ENCODE measurements at places on chromosomes 3 and 15.

DNA sequence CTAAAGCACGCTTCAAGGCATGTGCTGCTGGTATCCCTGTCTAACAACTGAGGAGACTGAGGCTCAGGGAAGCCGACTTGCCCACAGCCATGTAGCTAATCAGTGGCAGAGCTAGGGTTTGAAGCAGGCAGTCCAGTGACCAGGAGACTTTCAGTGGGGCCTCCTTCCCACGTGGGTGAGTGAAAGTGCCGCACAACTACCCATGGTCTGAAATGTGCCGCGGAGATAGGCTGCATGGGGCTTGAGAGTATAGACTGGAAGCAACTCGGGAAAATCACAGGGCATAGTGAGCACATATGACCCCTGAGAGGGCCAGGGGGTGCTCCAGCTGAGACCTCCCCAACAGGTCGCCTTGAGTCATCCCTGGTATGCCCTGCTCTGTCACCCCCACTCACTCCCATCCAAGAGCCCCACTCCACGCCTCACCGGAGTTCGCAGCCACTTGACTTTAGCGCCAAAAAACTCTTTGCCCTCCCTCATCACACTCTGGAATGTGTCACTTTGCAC lies 19.1 kb downstream of the FAM174B start:
- peaks cover 43% of the 10 kb centered on the region for H3K4me1 ChIP-seq
- peak overlapping the region; percentile 94 for H3K27ac ChIP-seq
- H3K4me3 ChIP-seq = no peak overlapping the region
- H3K36me3 ChIP-seq = no peaks in the 10 kb centered on the region
- no peak for DNase-seq

DNA sequence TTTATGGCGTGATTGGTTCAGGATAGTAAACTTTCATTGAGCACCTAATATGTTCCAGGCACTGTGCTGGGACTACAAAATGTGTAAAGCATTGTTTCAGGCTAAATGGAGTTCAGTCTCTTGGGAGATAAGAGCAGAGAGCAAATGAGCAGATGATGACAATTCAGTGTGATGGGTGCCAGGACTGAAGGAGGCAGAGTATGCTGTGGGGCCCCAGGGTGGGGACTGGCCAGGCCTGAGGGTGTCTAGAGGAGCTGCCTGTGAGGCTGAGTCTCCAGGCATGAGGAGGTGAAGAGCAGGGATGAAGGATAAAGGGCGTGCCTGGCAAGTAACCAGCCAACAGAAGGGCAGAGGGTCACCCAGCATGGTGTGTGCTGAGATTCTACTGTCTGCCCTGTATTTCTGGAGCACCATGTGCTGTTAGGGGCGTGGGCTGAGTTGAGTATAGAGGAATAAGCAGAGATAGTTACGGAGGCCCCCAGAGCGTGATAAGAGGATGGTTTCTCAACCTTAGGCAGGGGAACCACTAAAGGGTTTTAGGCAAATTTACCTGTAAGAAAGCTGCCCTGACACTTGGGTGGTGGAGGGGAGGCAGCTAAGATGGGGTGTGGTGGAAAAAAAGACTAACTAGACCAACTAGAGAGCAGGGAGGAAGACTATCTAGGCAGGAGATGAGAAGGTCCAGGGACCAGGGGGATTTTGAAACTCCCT lies 38.5 kb downstream of the EPHB1 start:
- no peak for DNase-seq
- H3K4me3 ChIP-seq = no peak overlapping the region
- H3K36me3 ChIP-seq = no peaks in the 10 kb centered on the region
- H3K4me1 ChIP-seq = no peaks in the 10 kb centered on the region
- H3K27ac ChIP-seq = no peak overlapping the region

GRCh38 chr15:33671456-33671855 lies 296.8 kb upstream of the CHRM5 start:
- H3K27me3 ChIP-seq = peaks cover 51% of the 10 kb centered on the region
- no peak for DNase-seq
- H3K4me3 ChIP-seq = no peak overlapping the region
- no peaks in the 10 kb centered on the region for H3K36me3 ChIP-seq

GRCh38 chr15:63493436-63493835 lies 11.0 kb upstream of the USP3 start:
- no peaks in the 10 kb centered on the region for H3K36me3 ChIP-seq
- peak overlapping the region; percentile 2 for H3K27ac ChIP-seq
- DNase-seq = no peak
- peaks cover 7% of the 10 kb centered on the region for H3K4me1 ChIP-seq

- H3K4me1 ChIP-seq = no peaks in the 10 kb centered on the region
- DNase-seq = no peak
Measured at GRCh38 chr3:178795349-178795748, 259.1 kb downstream of the KCNMB2 start.

GRCh38 chr3:186053954-186054791 lies 54.7 kb downstream of the ETV5 start:
- no peak overlapping the region for H3K4me3 ChIP-seq
- no peaks in the 10 kb centered on the region for H3K27me3 ChIP-seq
- peaks cover 46% of the 10 kb centered on the region for H3K36me3 ChIP-seq
- no peaks in the 10 kb centered on the region for H3K4me1 ChIP-seq
- no peak overlapping the region for H3K27ac ChIP-seq

- peaks cover 68% of the 10 kb centered on the region for H3K36me3 ChIP-seq
- no peaks in the 10 kb centered on the region for H3K27me3 ChIP-seq
- H3K27ac ChIP-seq = no peak overlapping the region
Measured at GRCh38 chr3:45957586-45957985, 14.3 kb downstream of the CXCR6 start.

GRCh38 chr3:78140866-78141265 lies 1101.0 kb downstream of the ROBO2 start:
- H3K4me3 ChIP-seq = no peak overlapping the region
- H3K27me3 ChIP-seq = peaks cover under 1% of the 10 kb centered on the region
- H3K4me1 ChIP-seq = peaks cover 20% of the 10 kb centered on the region
- no peak overlapping the region for H3K27ac ChIP-seq

DNA sequence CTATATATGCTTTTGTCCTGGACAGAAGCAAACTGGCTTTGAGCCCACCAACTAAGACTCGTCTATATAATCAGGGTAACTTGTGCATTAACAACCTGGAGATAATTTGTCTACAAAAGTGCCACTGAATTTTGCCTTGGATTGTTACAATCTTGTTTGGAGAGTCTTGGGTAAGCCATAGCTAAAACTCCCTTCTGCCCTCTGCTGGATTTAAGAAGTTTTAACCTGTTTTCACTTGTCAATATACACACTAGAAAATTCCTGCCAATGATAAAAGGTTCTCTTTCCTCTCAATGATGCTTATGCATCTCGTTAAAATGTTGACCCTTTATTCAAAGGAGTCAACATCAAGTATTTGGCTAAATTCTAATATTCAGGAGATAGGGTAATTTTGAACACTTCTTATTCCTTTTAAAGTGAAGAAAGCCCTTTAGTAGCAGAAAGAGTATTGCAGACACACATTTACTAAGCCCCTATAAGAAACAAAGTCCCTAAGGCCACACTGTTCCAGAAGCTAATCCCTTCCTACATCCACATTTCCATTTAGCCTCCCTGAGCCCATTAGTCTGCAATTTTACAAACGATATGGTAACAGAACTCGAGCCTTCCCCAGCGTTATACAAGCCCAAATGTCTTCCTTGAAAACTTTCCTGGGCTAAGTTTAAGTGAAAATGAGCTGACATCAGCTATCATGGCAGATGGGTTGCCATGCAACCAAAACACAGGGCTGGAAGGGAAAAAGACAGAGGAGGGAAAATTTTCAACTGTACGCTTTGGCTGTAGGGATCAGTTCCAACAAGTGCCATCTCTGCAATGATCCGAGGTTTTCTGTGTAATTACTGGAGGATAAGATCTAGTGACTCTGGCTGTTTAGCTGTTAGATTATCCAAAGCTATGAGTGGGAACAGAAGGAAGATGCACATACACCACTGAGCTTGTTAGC lies 75.9 kb upstream of the FGF12 start:
- H3K27ac ChIP-seq = no peak overlapping the region
- no peak for DNase-seq
- H3K36me3 ChIP-seq = peaks cover 7% of the 10 kb centered on the region
- H3K4me1 ChIP-seq = no peaks in the 10 kb centered on the region

DNA sequence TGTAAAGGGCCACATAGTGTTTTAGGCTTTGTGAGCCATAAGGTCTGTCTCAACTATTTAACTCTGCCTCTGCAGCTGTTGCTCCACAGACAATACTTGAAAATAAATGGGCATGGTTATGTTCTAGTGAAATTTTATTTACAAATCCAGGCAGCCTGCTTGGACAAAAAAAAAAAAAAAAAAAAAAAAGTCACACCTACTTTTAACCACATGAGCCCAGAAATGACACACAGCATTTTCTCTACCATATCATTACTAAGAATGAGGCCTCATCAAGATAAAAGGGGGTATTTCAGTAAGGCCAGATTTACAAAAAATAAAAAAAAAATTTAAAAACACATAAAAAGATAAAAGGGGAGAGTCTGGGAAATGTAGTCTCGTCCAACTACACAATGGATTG lies 1.7 kb upstream of the NGLY1 start:
- peaks cover 4% of the 10 kb centered on the region for H3K36me3 ChIP-seq
- peaks cover 42% of the 10 kb centered on the region for H3K4me1 ChIP-seq
- no peaks in the 10 kb centered on the region for H3K27me3 ChIP-seq
- H3K4me3 ChIP-seq = peak overlapping the region; percentile 80
- no peak for DNase-seq

DNA sequence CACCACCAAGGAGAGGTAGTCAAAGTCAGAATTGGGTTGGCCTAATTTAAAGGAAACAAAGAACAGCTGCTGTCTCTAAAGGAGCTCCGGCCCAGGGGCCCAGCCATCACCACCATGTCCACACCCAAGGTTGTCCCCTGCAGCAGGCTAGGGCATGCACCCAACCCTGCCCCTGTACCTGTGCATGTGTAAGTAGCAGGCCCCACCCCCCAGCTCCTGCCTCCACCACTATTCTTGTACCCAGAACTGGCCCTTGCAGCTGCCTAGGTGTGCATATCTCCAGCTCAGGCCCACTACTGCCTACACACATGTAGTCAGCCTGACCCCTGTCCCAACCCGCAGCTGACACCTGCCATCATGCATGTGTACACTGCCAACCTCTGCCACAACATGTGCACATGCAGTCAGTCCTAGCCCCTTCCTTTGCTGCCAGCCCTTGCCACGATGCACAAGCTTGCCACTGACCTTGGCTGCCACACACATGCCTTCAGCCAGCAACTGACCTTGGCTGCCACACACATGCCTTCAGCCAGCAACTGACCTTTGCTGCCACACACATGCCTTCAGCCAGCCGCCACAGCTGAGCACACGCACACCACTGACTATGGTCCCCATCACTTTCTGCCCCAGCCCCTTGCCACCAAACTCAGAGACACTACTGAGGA lies 39.7 kb downstream of the FGF12 start:
- H3K36me3 ChIP-seq = no peaks in the 10 kb centered on the region
- no peaks in the 10 kb centered on the region for H3K27me3 ChIP-seq

GRCh38 chr15:62765916-62766315 lies 276.6 kb upstream of the TPM1 start:
- H3K27me3 ChIP-seq = no peaks in the 10 kb centered on the region
- H3K27ac ChIP-seq = no peak overlapping the region
- H3K4me1 ChIP-seq = peaks cover 2% of the 10 kb centered on the region
- no peak for DNase-seq

GRCh38 chr3:15633766-15634598 lies 32.4 kb downstream of the BTD start:
- peak overlapping the region; percentile 10 for H3K4me3 ChIP-seq
- peak overlapping the region; percentile 96 for H3K27ac ChIP-seq
- H3K36me3 ChIP-seq = no peaks in the 10 kb centered on the region
- DNase-seq = no peak

DNA sequence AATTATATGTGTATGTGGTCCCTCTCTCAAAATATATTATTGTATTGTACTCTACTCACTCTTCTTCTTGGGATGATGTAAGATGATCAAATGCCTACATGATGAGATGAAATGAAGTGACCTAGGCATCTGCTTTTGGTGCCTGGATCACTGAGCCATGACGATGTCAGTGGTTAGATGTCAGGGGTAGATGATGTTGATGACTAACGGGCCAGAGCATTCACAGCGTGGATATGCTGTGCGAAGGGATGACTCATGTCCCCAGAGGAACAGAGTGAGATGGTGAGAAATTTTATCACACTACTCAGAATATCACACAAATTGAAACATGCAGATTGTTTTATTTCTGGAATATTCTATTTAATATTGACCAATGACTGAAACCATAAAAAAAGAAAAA lies 233.9 kb upstream of the CADM2 start:
- no peaks in the 10 kb centered on the region for H3K36me3 ChIP-seq
- H3K27ac ChIP-seq = no peak overlapping the region
- no peaks in the 10 kb centered on the region for H3K27me3 ChIP-seq
- H3K4me1 ChIP-seq = peaks cover 7% of the 10 kb centered on the region
- no peak overlapping the region for H3K4me3 ChIP-seq

GRCh38 chr3:68996356-68996995 lies 17.0 kb downstream of the EOGT start:
- no peak for DNase-seq
- H3K4me1 ChIP-seq = peaks cover 26% of the 10 kb centered on the region
- peaks cover 50% of the 10 kb centered on the region for H3K36me3 ChIP-seq

GRCh38 chr15:100115711-100116090 lies 226.1 kb downstream of the ADAMTS17 start:
- H3K36me3 ChIP-seq = no peaks in the 10 kb centered on the region
- DNase-seq = no peak
- no peak overlapping the region for H3K27ac ChIP-seq
- peaks cover 43% of the 10 kb centered on the region for H3K4me1 ChIP-seq
- H3K27me3 ChIP-seq = no peaks in the 10 kb centered on the region
- no peak overlapping the region for H3K4me3 ChIP-seq

- H3K4me1 ChIP-seq = no peaks in the 10 kb centered on the region
- DNase-seq = no peak
- H3K4me3 ChIP-seq = no peak overlapping the region
- no peak overlapping the region for H3K27ac ChIP-seq
Measured at GRCh38 chr15:38671675-38672254, 107.2 kb upstream of the RASGRP1 start.

- no peak overlapping the region for H3K4me3 ChIP-seq
- no peaks in the 10 kb centered on the region for H3K27me3 ChIP-seq
- H3K27ac ChIP-seq = no peak overlapping the region
- H3K4me1 ChIP-seq = peaks cover 11% of the 10 kb centered on the region
Measured at GRCh38 chr3:32969656-32970055, 18.2 kb downstream of the CCR4 start.

GRCh38 chr3:106206146-106206545 lies 337.3 kb upstream of the CBLB start:
- H3K4me3 ChIP-seq = peak overlapping the region; percentile 6
- no peaks in the 10 kb centered on the region for H3K27me3 ChIP-seq
- H3K36me3 ChIP-seq = peaks cover 2% of the 10 kb centered on the region

GRCh38 chr15:53068636-53069035 lies 278.5 kb upstream of the ONECUT1 start:
- no peaks in the 10 kb centered on the region for H3K36me3 ChIP-seq
- no peaks in the 10 kb centered on the region for H3K27me3 ChIP-seq
- H3K4me1 ChIP-seq = no peaks in the 10 kb centered on the region
- no peak overlapping the region for H3K27ac ChIP-seq
- no peak overlapping the region for H3K4me3 ChIP-seq

DNA sequence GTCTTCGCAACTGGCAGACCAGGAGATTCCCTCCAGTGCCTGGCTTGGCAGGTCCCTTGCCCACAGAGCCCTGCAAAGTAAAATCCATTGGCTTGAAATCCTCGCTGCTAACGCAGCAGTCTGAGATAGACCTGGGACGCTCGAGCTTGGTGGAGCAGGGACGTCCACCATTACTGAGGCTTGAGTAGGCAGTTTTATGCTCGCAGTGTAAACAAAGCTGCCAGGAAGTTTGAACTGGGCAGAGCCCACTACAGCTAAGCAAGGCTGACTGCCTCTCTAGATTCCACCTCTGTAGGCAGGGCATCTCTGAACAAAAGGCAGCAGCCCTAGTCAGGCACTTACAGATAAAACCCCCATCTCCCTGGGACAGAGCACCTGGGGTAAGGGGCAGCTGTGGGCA lies 205.0 kb upstream of the MME start:
- H3K4me3 ChIP-seq = no peak overlapping the region
- H3K27ac ChIP-seq = no peak overlapping the region
- no peak for DNase-seq
- peaks cover 2% of the 10 kb centered on the region for H3K4me1 ChIP-seq
- no peaks in the 10 kb centered on the region for H3K36me3 ChIP-seq
